IPS DF 6.9 (cell line): ENCODE measurements at places on chromosomes 7 and 10.

GRCh38 chr10:62025134-62025794 lies 123.8 kb downstream of the ARID5B start:
- DNase-seq: no peak

DNA sequence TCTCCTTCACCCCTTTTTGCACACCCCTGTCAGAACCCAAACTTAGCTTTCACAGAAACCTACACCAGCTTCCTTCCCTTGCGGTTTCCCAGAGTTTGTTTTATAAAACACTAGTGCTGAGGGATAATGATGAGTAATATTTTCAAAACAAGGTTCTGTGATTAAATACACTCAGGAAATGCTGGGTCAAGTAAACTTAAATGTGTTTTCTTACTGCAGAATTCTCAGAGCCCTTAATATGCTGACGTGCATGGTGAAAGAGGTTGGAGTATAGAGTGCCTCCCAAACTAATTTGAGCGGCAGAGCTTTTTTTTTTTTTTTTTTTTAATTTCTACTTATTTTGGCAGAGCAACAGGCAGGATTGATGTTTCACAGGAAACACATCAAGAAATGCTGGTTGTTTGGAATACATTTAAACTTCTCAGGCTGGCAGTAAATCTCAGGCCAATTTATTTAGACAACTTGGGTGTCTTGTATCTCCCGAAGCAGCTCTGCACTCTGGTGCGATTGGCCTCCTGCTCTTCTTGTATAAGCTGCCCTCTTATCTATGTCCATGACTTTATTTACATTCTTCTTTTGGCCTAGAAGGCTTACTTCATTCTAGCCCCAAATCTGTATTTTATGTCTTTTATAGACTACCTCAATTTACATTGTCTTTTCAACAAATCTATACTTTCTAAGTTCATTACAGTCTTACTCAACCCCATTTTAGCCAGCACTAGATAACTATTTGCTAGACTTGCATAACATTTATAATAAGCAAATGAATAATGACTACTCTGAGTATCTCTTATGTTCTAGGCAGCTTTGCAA lies 165.4 kb downstream of the BMPER start:
- no peak for DNase-seq

GRCh38 chr7:1910081-1910685 lies 240.1 kb downstream of the ELFN1 start:
- no peak for DNase-seq

- DNase-seq: no peak
Observed at GRCh38 chr7:26365901-26366275, 74.2 kb downstream of the SNX10 start.

DNA sequence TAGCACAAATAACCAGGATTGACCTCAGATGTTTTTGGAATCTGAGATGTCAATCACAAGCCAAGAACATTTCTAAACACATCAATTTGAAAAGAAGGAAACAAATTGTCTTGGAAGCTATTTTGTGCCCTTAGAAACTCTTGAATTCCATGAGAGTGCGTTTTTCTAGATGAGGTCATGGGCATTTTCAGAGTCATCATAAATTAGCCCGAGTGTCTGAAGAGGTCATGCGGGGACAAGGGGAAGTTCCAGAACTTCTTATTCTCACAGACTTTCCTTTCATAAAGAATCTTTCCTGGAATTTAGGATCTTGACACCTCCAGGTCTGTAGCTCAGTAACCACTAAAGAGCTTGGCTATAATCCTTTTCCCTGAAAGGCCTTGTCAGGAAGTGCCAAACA lies 28.2 kb downstream of the IL2RA start:
- DNase-seq: no peak

DNA sequence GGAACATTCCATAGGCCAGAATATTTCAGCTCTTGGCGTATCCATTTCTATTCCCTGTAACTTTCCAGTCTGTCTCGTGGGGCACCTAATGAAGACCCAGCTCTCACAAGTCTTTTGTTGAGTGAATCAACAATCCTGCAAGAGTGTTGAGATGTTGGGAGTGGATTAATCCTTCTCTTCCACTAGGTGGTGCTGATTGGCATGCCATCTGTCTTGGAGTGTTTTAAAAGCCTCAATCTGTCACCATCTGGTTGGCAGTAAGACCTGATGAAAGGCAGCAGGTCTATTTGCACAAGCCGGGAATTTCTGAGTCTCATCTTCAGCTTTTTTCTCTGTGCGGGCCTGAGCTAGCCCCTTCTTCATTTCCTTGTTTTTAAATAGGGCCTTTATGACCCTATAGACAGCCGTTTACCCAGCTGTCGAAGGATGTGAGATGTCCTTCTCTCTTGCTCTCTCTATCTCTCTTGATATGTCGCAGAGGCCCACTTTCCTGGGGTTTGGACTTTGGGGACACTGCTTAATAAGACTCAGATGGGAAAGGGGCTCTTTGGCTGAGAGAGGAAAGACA lies 180.5 kb downstream of the ZNF365 start:
- peak; percentile 29 for DNase-seq
